ENCODE measurements at places on chromosomes 1 and 21.

DNA sequence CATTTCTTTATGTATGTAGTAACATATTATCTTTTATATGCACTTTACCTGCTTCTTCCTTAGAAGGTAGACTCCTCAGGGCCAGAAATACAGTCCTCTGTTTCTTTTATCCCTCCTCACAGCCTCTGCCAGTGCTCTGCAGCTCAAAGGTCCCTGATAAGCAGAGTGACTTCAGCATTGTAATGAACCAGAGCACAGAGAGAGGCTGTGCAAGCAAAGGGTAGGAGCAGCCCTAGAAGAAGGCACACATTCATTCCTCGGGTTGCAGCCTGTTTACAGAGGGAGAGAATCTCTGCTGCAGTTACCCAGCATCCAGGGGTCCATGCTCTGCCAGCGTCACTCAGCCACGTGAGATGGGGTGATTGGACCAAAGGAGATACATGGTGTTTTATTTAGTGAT is 101.1 kb downstream of the RHOU start:
- no peak for DNase-seq

DNA sequence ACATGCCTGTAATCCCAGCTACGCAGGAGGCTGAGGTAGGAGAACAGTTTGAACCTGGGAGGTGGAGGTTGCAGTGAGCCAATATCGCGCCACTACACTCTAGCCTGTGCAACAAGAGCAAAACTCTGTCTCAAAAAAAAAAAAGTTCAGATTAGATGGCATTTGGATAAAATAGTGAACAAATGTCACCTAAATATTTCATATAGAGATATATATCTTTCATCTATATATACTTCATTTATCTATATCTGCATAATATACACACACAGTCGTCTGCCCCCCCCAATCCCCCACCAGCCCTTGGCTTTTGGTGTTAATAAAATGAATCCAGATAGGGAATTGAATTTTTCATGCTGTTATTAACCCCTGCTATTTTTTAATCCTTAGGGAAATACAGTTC is 5.0 kb downstream of the PPP1R15B start:
- no peak for DNase-seq

DNA sequence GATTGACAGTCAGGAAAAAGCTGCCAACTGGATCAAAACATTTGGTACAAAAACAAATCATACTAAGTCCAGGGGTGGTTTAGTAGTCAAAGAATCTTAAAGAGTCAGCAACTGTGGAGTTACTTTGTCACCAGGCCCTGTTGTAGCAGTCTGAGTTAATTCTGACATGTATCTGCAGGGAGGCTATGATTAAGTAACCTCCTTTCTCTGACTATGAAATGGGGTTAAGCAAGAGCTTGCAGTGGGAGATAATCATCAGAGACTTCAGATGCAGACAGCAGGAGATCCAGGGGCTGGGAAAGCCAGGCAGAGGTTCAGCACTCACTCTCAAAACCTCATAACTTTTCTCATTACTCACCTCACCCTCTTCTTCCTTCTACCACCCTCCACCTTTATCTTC is 99.2 kb upstream of the BTG3 start:
- no peak for DNase-seq

- no peak for DNase-seq
Measured at GRCh38 chr1:55146781-55147180, 68.4 kb downstream of the USP24 start.

GRCh38 chr1:1001057-1001783 is 1.3 kb upstream of the HES4 start:
- no peak for DNase-seq

DNA sequence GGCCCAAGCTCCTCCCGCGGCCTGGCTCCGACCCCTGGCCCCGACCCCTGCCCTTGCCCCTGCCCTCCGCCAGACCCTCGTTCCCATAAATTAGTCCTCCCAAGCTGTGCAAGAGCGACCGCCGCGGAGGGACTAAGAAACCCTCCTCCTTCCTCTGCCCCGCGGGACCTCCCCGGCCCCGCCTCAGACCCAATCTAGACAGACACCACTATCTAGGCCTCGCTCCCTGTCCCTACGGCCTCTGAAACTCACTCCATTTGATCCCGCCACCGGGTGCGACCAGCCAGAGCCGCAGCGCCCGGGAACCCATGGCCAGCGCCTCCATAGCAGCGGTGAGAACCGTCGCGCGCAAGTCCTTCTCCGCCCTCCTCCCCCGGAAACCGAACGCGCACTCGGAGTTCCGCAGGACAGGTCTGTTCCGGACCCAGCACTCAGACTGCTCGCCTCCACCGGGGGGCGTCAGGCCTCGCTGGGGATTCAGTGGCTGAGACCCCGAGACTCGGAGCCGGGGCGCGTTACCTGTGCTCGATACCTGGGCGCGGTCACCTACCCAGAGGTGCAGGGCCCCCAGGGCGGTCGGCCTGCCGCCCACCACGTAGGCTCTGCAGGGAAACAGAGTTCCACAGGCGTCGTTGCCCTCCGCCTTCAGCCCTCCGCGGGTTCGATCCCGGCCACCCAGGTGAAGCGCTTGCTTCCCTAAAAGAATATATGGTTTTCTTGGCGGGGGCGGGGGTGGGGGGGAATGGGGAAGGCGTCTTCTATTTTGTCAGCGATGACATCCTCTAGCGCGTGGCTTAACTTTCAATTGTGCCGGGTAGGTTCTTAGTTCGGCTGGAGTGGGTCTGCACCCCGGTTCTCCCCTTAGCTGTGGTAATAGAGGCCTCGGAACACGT is at the start of gene MRPL39:
MRPL39 (minus strand) TSS at position 331 of the 893 bp plus-strand sequence; CDS start at position 325, 6 bp downstream.
- DNase-seq, result peak; percentile 95

DNA sequence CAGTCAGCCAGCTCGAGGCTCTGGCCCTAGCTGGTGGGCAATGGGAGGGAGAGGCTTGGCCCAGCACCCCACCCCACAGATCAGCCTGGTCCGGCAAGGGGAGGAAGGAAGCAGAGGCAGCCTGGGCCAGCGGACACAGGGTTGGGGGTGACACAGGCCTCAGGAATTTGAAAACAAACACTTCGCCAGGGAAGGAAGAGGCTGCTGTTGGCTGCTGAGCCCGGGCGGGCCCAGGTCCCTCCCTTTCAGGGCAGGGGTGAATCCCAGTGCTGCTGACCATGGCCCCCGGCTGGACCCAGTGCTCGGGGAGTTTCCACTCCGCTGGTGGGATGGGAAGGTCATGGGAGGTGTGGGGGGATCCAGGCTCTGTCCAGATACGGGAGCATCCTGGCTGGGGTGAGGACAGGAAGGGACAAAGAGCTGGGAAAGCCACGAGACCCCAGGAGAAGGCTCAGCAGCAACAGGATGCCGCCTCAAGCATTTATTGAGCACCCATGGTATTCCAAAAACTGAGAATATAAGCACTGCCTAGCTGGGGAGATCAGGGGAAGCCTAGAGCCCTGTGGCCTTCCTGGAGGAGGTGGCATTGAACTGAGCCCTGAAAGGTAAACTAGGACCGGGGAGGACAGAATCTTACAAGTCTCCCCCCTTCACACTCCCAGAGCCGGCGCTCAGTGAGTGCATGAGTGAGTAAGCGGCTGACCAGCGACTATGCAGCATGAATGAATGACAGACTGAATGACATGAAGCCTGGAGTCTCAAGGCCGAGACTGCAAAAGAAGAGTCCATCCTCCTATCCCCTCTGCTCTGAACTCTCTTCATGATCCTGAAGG is 26.2 kb upstream of the EPHA2 start:
- peak; percentile 79 for DNase-seq

DNA sequence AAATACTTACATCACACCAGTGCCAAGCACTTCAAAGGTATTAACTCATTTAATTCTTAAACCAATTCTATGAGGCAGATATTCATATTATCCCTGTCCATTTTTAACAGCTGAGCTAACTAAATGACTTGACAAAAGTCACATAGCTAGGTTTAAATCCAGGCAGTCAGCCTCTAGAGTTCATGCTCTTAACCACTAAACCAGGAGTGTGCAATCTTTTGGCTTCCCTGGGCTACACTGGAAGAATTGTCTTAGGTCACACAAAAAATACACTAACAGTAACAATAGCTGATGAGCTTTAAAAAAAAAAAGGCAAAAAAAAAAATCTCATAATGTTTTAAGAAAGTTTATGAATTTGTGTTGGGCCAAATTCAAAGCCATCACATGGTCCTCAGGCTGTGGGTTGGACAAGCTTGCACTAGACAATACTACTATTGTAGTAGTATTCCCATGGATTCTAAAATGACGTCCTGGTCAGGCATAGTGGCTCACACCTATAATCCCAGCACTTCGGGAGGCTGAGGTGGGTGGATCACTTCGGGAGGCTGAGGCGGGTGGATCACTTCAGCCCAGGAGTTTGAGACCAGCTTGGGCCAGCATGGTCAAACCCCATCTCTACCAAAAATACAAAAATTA is 10.0 kb downstream of the UBR4 start:
- DNase-seq, result no peak

DNA sequence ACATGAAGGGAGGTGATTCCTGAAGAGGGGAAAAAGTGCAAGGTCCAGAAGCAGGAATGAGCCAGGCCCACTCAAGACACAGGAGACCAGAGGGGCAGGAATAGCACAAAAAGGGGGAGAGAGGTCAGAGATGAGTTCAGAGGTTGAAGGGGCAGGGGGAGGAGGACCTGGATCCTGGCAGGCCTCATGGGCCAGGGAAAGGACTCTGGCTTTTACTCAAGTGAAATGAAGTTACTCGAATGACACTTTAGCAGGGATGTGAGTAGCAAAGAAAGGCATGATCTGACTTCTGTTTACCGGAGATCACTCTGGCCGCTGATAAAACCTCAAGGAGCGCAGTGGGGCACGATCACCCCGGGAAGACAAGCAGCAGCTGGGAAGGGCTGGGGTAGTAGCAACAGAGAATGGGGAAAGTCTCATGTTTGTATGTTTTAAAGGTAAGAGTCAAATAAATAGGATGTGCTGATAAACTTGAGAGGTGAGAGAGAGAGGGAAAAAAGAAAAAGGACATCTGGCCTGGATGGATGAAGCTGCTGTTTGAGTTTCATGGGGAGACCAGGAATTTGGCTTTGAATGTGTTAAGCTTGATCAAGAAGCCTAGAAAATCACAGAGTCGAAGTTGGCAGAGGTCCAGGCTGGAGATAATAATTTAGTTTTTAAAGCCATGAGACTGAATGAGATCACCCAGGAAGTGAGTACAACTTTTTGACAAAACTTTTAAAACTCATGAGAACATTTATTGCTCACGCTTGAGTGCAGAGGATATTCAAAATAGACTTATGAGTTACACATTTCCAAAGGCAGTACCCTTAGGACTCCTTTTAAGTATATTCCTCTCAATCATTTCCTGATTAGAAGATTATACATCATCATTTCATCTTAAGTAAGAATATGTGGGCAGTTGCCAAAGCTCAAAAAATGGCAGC is 156.0 kb downstream of the RERE start:
- no peak for DNase-seq

DNA sequence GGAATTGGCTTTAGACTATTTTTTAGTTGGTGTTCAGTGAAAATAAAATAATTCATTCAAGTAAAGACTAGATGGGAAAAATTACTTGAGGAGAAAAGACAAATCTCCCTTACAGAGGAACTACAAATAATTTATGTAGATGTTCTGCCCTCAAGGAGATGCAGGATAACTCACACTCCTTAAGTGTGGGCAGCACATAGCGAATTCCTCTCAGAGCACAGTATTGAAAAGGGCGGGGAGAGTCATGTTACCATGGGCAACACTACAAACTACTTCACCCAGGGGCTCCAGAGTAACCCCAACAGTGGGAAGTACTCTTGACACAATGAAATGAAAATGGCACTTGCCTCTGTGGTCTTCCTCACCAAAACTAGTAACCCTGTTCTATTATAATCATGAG is 20.6 kb upstream of the LAMC2 start:
- peak; percentile 27 for DNase-seq

GRCh38 chr1:203673550-203674411 is 47.1 kb downstream of the ATP2B4 start:
- DNase-seq, result no peak

Measured in NT2/D1 (cell line).